ENCODE measurements at places on chromosomes 5 and 9.

- DNase-seq = no peak
These were observed 444.3 kb upstream of the PIK3R1 start for GRCh38 chr5:67771221-67771620.

- DNase-seq = peak; percentile 51
These were observed 199.9 kb upstream of the CDKN2B start for GRCh38 chr9:22208846-22209585.

DNA sequence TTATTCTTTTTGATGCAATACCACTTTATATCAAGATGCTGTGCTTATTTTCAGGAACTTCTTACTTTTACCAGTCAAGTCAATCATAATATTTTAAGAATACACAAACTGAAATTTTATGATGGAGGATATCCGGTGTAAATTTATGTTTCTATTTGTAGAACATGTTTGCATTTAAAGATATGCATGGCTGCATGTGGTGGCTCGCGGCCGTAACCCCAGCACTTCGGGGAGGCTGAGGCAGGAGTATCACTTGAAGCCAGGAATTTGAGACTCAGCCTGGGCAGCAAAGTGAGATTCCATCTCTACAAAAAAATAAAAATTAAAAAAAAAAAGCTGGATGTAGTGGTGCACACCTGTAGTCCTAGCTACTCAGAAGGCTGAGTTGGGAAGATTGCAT lies 73.5 kb upstream of the ALDH1A1 start:
- no peak for DNase-seq

- no peak for DNase-seq
These were observed 44.1 kb upstream of the SMU1 start for GRCh38 chr9:33120620-33121019.

- no peak for DNase-seq
These were observed 40.8 kb upstream of the HMHB1 start for GRCh38 chr5:143771189-143771588.

DNA sequence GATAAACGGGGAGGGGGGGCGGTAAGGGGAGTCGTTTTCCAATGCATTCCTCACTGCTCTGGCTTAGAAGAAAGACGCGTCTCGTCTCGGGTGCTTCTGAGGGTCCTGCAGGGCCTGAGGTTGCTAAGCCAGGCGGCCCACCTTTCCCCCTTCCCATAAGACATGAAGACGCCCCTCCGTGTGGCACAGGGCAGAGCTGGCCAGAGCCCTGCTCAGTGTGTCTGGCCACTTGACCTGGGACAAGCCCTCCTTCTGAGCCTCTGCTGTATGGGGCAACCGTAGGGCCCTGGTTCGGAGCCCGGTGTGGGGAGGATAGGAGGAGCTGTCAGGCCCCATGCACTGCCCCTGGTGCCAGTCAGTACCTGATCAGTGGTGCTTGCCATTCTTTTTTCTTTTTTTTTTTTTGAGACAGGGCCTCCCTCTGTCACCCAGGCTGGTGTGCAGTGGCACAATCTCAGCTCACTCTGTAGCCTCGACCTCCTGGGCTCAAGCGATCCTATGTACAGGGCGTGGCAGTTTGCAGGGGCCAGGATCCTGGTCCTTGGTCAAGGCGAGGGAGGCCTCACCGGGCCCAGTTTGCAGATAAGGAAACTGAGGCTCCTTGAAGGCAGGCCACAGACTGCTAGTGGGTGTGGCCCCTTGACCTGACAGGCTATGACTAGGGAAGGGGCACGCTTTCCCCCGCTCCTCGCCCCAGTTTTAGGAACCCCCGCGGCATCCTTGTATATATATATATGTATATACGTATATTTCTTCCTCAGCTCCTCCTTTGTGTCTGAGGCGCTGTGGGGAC lies 172.3 kb upstream of the IER5L start:
- no peak for DNase-seq

- DNase-seq = no peak
These were observed 8.2 kb upstream of the AK1 start for GRCh38 chr9:127885508-127886281.

- DNase-seq = peak; percentile 85
These were observed 54.4 kb upstream of the RPL26L1 start for GRCh38 chr5:172904643-172905345.

DNA sequence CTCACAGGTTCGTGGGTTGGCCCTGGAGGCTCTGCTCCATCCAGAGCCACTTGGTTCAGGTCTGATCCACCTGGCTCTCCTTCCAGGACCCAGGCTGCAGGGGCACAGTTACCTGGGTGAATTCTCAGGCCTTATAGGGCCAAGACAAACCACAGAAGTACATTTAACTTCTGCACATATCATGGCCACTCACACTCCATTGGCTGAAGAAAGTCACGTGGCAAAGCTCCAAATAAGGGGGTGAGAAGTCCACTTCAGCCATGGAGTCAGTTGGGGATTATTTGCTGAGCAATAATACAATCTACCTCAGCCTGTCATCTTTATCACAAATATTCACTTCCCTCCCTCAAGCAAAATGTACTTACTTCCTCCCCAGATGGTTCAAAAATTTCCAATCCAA lies 83.6 kb downstream of the MACROH2A1 start:
- no peak for DNase-seq

- peak; percentile 63 for DNase-seq
These were observed 3.1 kb upstream of the GNPDA1 start for GRCh38 chr5:142015781-142016533.

- DNase-seq = no peak
These were observed 25.0 kb downstream of the ABHD17B start for GRCh38 chr9:71886015-71886414.

GRCh38 chr9:134564431-134565170 lies 77.0 kb upstream of the COL5A1 start:
- peak; percentile 97 for DNase-seq

DNA sequence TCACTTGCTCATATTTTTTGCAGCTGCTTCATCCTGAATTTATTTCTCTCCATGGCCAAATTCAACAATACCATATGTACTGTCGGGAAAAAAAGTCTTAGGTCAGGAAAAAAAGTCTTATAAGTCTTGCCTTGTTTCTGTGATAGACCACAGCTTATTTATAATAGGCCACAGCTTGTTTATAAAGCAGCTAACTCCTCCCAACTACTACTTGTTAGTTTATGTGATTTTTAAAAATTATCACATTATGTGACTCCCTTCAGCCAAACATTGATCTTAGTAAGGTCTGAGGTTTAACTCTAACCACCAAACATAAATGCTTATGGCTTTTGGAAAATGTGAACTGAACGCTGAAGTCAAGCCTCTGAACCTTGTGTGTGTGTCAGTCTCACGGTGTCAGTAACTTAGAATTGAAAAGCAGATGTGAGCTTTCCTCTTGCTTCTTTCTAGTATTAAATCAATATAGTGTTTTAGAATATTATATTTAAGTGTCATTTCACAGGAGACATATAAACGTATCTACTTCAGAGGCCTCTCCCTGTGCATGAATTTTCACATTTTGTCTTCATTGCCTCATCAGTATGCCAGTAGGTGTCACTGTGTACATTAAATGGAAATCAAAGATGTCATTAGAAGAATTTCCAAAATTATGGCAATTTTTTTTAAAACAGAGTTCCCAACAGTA lies 51.3 kb downstream of the SNX24 start:
- peak; percentile 34 for DNase-seq

DNA sequence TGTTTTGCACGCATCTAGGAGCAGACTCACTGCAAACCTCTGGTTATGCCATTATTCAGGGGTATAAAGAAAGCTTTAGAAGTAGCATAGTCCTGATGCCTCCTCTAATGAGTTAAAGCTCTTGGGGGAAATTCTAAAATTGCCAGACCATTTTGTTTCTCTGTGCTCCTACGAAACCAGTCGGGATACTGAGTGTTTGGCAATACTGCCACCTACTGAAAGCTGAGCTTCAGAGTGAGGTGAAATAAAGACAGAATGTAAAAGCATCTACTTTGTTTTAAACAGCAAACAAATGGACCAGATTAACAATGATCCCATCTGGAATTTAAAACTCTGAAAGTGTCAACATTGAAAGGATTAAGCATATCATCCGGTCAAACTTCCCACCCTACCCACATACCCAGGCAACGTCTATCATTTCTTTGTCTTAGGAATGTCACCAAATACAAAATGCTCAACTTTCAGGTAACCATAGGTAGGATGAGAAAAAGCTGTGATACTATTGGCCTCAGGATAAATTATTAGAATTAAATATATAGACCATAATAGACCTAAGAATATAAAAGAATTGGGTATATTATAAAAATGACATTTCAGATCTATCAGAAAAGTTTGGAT lies 77.8 kb upstream of the SHISAL2B start:
- peak; percentile 71 for DNase-seq

DNA sequence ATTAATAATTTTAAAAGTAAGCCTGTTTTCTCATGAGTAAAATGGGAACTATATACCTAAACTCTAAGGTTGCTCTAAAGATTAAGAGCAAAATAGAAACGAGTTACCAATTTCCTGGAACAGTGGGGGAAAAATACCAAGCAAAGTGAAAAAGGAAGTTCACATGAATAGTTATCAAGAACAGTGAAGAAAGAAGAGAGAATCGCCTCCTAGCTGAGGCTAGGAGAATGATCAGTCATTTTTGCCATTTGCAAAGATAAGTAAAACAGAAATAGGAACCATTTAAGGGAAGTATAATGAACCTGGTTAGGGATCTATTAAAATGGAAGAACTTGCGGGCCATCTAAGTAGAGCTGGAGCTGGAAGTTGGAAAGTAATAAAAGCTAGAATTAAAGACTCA lies 50.7 kb downstream of the P4HA2 start:
- peak; percentile 14 for DNase-seq

DNA sequence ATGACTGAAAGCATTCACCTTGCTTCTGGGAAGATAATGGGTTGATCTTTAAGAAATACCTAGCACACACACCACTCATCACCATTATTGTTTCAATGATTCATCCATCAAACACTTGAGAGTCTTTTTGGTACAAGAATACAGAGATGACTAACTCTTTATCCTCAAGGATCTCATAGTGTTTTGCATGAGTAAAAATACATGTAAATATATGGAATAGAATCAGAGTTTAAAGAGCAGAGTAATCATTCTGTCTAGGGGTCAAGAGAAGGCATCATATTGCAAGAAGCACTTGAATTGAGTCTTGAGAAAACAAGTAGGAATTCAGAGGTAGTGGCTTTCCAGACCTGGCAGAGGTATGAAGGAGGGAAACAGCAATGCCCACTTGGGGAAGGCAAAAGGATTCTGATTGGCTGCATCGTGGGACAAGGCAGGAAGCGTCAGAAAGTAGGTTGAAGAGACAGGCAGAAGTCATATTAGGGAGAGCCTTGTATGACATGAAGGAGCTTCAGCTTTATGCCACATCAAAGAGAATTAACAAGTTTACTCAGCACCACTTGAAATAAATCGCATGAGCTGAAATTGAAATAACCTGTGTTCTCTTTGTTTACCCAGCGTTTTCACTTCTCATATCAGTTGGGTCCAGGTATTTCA lies 542.5 kb downstream of the TLE1 start:
- peak; percentile 48 for DNase-seq

- no peak for DNase-seq
These were observed 3.8 kb downstream of the DMRT2 start for GRCh38 chr9:1053986-1054425.

- DNase-seq = no peak
These were observed 460.6 kb downstream of the ISL1 start for GRCh38 chr5:51843893-51844292.

- peak; percentile 29 for DNase-seq
These were observed 19.3 kb downstream of the KCNIP1 start for GRCh38 chr5:170523142-170523551.

DNA sequence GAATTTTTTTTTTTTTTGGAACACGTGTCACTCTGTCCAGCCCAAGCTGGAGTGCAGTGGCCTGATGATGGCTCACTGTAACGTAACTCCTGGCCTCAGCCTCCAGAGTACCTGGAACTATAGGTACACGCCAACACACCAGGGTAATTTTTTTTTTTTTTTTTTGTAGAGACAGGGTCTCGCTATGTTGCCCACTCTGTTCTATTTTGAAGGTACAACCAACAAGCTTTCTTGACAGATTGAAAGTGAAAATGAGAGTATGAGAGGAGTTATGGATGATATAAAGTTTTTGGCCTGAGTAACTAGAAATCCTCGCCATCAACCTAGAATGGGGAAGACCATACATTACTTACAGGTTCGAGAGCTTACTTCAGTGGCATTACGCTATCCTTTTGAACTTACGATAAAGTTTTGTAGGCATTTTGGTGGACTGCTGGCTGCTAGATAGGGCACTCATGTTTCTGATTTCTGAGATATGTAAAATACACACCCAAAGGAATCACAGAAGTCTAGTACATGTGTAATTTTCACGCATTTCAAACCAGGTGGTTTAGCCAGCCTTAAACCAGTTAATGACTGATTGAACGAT lies 806 bp upstream of the CDC42SE2 start:
- DNase-seq = peak; percentile 30

DNA sequence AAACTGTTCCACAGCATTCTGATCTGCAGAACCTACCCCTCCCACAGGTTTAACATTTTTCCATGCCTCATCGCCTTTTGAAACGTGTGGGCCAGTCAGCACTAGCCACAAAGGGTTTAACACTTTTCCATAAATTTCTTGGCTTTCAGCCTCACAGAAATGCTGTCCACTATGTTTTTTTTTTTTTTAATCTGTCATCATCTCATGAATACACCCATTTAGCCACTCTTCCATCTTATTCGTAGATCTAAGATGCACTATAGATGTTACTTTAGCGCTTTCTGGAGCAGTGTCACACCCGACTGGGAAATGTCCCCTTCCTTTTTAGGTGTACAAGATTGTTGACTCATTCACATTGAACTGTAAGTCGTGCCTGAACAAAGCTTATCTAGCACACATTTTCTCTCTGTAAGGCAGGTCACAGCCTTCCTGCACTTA lies 62.3 kb downstream of the GCNT1 start:
- no peak for DNase-seq

GRCh38 chr9:8685825-8686224 lies 886.2 kb upstream of the DMAC1 start:
- DNase-seq = no peak

DNA sequence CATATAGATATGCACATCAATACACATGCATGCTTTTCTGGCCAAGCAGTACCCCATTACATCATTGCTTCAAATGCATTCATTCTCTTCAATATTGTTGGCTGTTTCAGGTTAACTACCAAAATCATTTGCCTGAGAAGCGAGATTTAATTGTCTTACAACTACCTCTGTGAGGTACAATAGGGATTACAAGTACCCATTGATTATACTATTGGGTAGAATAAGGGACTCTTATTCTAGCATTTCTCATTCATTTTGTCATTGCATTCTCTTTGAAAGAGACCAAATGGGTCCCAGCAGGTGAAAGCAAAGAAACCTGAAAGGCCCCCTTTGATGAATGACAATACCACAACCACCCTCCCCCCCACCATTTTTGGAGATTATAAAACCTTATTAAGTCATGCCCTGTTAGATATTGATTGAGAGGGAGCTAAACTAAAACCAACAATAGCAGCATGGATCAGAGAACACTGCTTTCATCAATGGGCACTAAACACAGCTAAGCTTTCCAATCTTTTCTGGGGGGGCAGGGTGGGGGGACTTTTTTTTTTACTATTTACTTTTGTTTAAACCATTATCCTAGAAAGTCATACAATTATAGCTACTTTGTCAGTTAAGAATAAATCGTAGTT lies 375.0 kb upstream of the CCNH start:
- DNase-seq = no peak

GRCh38 chr5:111635916-111636570 lies 121.0 kb downstream of the NREP start:
- no peak for DNase-seq
